ENCODE measurements at places on chromosomes 11 and 22. TPM values are rescaled to one million over a fixed set of nuclear protein-coding genes. Genes with fewer than 3 reads are reported as not detected.
A peak's percentile ranks its signal among the peaks of the same experiment; 100 is the strongest.

The MS4A6A gene
- 51.6 TPM for total RNA-seq

The CRYBA4 gene
- not detected for total RNA-seq

The TOB2 gene
- 66.5 TPM for total RNA-seq

The BIRC3 gene
- 4.2 TPM for total RNA-seq

The BUD13 gene
- total RNA-seq, result 18.7 TPM

The CACNA1I gene
- 8.7 TPM for total RNA-seq

GRCh38 chr11:36763187-36763586, 165.2 kb upstream of the RAG2 start:
- peak; percentile 5 for DNase-seq

- no peak for DNase-seq
These were observed 38.1 kb upstream of the ST14 start for GRCh38 chr11:130121445-130121978.

DNA sequence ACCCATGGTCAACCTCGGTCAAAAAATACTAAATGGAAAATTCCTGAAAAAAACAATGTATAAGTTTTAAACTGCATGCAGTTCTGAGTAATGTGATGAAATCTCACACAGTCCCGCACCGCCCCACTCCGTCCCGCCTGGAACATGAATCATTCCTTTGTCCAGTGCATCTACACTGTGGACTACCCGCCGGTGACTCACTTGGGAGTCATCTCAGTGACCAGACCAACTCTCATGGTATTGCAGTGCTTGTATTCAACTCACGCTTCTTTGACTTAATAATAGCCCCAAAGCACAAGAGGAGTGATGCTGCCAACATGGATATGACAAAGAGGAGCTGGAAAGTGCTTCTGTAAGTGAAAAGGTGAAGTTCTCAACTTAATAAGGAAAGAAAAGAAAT, 48.8 kb downstream of the ARHGAP32 start:
- DNase-seq, result no peak

DNA sequence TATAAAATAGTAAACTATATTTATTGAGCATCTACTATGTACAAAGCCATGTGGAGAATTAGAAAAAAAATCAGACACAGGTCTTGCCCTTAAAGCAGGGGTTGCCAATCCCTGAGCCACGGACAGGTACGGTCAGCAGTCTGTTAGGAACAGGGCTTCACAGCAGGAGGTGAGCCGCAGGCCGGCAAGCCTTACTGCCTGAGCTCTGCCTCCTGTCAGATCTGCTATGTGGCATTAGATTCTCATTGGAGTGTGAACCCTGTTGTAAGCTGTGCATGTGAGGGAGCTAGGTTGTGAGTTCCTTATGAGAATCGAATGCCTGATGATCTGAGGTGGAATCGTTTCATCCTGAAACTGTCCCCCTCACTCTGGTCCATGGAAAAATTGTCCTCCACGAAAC, 2.1 kb upstream of the RAG2 start:
- DNase-seq, result no peak

- no peak for DNase-seq
These were observed 17.6 kb upstream of the TMA7B start for GRCh38 chr22:39942439-39943230.

DNA sequence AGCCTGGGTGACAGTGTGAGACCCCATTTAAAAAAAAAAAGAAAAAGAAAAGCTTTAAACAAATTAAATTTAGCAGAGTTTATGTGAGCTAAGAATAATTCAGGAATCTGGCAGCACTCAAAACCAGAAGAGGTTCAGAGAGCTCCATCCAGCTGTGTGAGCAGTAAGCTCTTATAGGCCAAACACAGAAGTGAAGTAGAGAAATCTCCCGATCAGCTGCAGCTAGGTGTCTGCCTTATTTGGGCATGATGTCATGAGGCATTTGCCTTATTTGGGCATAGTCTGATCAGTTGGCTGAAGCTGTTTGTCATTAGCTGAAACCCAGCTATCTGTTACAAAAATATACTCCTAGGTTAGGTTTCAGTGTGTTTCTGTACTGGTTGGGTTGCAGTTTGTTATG, 8.2 kb downstream of the MS4A15 start:
- DNase-seq, result no peak

- no peak for DNase-seq
These were observed 49.0 kb downstream of the LINC01488 start for GRCh38 chr11:69530278-69531070.

DNA sequence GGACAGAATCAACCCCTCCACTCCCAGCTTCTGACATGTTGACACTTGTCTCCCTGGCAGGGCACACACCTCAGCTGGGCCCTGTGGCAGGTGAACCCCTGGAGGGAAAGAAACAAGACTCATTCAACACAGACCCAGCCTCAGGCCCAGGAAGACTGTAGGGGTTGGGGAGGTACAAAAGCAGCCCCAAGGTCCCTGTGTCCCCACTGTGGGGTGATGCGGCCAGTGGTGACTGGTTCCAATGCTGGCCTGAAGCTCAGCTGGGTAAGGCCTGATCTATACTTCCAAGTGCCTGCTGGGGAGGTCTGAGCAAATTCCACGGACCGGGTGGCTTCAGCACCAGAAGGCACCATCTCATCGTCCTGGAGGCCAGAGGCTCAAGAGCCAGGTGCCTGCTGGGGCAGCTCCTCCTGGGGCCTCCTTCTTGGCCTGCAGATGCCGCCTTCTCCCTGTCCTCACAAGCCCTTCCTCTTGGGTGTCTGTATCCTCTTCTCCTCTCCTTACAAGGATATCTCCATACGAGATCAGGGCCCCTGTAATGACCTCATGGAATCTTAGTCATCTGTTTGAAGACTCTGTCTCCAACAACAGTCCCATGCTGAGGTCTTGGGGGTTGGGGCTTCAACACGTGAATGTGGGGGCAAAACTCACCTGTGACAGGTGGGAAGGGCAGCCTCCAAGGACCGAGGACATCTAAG, 1492.1 kb downstream of the BRD1 start:
- no peak for DNase-seq

DNA sequence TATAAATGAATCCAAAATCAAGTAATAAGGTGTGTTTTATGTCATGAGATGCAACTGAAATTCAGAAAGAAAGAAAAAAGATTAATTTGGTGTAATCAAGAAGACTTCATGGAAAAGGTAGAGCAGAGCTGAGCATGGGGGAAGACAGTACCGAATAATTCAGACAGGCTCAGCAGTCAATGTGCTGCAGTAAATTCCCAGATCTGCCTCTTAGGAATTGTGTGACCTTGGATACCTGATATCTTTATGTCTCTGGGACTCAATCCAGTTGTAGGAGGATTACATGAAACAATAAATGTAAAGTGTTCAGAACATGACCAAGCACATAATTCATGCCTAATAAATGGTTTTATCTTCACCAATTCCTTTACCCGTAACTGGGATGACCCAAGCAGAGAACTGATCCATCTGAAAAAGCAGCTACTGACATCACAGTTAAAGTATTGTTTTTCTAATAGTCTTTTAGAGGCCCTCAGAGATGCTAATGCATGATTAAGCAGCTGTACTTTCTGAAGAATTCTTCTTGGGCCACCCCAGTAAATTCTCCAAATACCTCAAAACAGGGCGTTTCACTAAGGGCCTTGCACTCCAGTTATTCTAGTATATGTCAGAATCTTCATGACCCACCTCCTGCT, 7.8 kb downstream of the MS4A12 start:
- no peak for DNase-seq

DNA sequence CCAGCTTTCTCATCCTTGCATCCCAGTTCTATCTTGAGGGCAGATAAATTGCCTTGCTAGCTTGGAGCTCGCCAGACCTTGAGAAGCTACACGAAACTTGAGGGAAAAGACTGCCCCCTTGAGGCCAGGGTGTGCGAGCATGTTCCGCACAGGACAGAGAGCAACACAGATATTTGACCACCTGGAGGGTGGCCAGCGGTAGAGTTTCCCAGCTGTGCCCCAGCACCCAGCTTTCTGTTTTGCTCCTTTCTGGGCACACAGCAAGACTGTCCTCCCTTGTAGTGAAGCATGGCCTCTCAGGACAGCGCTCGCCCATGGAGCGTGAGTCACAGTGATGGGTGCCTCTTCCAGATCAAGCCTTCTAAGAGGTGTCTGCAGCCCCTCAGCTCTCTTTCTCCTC, 23.5 kb downstream of the SPATA19 start:
- peak; percentile 22 for DNase-seq

DNA sequence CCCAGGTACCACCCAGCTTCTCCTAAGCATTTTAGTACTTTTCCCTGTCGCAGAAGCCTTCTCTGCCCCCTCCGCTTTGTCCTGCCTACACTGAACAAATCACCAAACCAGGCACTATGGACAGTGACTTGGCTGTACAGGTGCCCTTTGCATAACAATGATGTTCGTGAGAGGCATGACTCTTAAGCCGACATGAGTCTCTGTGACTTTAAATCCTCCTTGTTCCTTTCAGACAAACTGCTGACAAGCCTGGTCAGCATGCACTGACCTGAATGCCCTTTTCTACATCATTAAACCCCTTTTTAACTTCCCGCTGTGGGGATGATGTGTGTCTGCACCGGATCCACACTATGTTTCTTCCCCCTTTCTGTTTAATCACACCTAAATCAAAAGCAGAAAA, 16.6 kb downstream of the CAVIN3 start:
- no peak for DNase-seq

- DNase-seq, result no peak
These were observed 46.4 kb upstream of the SC5D start for GRCh38 chr11:121246021-121246768.

Data from thyroid gland (tissue), 4 donors.